ENCODE measurements at places on chromosomes 11 and 22.

DNA sequence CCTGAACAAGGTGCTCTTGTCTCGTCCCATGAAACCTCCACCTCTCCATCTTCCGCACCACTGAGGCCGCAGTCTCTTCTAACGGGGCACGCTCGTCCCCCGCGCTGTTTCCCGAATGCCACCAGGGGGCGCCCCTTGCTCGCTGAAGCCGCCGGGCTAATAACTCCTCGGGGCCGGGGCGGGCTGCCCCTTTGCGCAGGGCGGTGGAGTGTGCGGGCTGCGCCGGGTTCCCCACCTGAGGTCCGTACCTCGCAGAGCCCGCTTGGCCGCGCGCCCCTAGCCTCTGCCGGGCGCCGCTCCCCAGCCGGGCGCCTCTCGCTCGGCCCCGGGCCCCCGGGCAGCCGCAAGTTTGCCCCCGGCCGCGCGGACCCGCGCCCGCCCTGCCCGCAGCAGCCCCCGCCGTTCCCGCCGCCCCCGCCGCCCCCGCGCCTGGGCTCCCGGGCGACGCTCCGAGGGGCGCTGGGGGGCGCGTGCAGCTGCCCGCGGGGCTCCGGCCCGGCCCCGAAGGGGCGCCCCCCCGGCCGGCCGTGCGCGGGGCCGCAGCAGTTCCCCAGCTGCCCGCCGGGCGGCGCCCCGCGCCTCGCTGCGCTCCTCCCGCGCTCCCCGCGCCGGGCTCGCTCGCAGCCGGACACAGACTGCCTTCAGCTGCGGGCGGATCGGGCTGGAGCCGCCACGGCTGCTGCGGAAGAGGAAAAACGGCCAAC, at the start of gene GRIK4:
TSS of gene GRIK4 (plus strand) at position 633 of the 704 bp plus-strand sequence. CDS start 148,571 bp downstream, outside the sequence.
- peak; percentile 78 for DNase-seq

DNA sequence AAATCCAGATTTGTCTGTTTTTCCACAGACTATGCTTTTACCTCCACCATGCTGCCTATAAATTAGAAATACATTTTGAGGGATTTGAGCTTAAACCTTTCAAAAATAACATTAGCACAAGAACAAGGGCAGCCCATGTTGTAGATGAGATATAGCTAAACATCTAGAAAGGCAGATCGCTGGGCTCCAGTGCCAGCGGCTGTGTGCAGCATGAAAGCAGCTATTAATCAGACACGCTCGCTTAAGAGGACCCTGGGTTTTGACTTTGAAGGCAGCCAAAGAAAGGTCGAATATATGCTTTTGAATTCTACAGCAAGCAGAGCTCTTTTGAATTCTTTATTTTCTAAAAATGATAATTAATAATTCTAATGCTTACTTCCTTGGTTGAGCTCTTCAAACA, 684.0 kb downstream of the NELL1 start:
- no peak for DNase-seq

DNA sequence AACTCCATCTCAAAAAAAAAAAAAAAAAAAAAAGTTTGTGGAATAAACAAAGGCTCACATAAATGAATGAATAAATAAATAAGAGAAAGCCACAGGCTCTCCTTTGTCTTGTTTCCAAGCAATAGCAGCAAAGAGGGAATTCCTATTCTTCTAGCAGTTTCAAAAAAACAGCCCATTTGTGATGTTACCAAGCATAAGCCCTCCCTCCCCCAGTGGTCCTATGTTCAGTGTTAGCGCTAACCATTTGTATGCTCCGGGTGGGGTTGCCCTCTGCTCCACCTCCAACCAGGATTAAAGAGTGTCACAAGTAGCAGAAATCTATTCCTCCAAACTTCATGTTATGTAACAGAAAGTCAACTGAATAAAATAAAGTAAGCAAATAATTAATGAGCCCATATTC, 1215.0 kb upstream of the TENM4 start:
- DNase-seq, result no peak

DNA sequence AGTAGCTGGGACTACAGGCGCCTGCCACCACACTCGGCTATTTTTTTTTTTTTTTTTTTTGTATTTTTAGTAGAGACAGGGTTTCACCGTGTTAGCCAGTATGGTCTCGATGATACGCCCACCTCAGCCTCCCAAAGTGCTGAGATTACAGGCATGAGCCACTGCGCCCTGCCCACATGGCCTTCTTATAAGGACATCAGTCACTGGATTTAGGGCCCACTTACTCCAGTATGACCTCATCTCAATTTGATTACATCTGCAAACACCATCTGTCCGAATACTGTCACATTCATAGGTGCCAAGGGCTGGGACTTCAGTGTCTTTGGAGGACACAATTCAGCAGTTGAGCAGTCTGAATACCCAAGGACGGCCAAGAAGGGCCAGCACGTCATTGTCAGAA, 8.2 kb upstream of the PRR5 start:
- no peak for DNase-seq

GRCh38 chr11:63914896-63915691, 1.9 kb downstream of the RCOR2 start:
- no peak for DNase-seq

Measured in heart left ventricle (tissue), 16 donors.